ENCODE measurements at places on chromosomes 7 and 10.

- DNase-seq, result peak; percentile 68
These were observed 214.4 kb downstream of the CREB5 start for GRCh38 chr7:28626624-28627262.

GRCh38 chr7:36204044-36204663 is 51.1 kb downstream of the EEPD1 start:
- no peak for DNase-seq

DNA sequence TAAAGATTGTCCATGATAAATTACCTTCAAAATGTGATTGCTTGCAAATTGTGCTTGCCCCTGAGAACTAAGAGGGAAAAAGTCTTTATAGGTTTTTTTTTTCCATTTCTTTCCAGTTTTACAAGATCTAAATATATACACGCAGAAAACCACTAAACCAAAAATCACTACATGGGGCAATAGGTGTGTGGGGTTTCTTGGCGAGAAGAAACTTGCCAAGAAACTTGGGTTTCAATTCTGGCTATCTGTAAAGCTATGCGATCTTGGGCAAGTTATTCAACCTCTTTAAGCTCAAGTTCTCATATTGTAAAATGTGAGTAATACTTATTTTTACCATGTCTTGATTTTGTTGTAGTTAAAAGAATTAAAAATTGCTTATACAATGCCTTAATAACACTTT is 17.0 kb downstream of the CUBN start:
- no peak for DNase-seq

DNA sequence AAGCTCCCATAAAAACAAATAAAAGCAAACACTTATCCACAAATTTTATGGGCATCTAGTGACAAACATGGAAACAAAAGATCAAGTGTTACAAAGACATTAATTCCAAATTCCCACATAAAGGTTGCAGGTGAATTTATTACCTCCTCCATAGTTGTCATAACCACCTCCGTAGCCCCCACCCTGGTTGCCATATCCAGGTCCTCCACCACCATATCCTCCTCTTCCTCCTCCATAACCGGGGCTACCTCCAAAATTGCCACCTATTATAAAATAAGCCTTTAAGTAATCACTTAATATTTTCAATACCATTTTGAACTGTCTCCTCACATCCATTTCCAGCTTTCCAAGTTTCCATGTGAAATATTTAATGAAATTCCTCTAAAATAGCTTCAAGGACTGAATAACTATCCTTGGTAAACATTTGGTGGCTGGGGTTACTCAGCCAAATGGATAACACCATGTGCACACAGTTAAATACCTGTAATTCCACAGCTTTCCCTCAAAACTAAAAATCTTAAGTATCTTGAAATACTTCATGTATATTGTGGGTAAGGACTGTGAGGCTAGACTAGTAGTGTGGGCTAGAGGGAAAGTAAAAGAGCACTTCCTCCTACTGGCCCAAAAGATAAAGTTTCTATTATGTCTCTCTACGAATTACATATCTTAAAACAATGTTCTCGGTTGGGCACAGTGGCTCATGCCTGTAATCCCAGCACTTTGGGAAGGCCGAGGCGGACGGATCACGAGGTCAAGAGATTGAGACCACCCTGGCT is 6.9 kb downstream of the HNRNPA2B1 start:
- no peak for DNase-seq

- DNase-seq, result no peak
These were observed 162.5 kb downstream of the MAD1L1 start for GRCh38 chr7:2070151-2070763.

GRCh38 chr10:78458983-78459638 is 425.4 kb downstream of the RPS24 start:
- DNase-seq, result peak; percentile 100

DNA sequence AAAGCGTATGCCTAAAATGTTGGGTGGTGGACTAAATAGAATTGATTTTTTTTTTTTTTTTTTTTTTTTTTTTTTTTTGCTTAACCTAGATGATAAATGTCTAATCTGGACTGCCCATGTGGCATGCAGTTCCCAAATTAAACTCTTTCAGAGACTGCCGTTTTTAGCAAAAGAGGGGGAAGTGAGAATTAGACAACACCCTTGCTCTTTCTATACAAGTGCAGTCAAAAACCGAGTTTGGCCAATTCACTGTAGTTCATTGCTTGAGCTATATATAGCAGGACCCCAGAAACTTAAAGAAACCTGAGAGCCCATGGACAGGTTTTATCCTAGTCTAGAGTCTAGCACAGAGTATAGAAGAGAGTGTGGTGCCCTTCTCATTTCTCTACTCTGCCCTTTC is 141.9 kb downstream of the GRM3 start:
- DNase-seq, result no peak

DNA sequence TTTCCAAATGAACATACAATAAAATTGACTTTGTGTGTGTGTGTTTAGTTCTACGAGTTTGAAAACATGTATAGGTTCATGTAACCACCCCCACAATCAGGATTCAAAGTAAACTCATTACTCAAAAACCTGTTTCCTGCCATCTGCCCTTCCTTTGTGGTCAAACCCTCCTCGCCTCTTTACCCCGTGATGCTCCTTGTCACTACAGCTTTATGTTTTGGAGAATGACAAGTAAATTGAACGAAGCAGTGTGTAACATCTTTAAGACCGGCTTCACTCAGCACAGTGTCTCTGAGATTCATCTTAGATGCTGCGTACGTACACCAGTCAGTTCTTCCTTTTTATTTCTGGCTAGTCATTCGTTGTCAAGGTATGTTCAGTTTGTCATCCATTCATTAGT is 54.6 kb upstream of the MKI67 start:
- no peak for DNase-seq

All from PC-3 (cell line).